Cerebellar nuclear complex (tissue), 1 donor: ENCODE measurements at places on chromosomes 11 and 22.
A peak's percentile ranks its signal among the peaks of the same experiment; 100 is the strongest.

GRCh38 chr22:16964366-16964765 is 43.7 kb downstream of the GAB4 start:
- no peak for DNase-seq

- peak; percentile 24 for DNase-seq
Measured at GRCh38 chr11:33687733-33688479, 12.7 kb downstream of the C11orf91 start.

- DNase-seq: no peak
Measured at GRCh38 chr11:61144511-61145179, 16.6 kb downstream of the VPS37C start.

- DNase-seq: no peak
Measured at GRCh38 chr11:10379022-10379421, 74.1 kb downstream of the ADM start.

GRCh38 chr11:16412525-16413172 is 56.3 kb upstream of the SOX6 start:
- DNase-seq: no peak

GRCh38 chr11:44980533-44981427 is 30.1 kb upstream of the TP53I11 start:
- DNase-seq: no peak

DNA sequence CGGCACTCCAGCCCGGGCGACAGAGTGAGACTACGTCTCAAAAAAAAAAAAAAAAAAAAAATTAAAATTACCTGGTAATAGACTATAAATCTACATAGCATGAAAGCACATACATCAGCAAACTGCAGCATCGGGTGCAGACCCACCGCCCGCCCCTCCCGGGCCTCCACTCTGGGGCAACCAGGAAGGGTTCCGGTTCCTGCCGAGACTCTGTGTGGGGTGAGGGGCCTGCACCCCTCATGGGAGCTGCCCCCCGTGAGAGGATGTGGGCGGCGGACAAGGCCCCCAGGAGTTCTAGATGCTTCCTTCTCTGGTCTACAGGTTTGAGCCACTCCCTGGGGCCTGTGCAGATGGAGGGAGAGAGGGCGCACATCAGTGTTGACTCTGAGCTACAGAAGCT is 9.1 kb downstream of the DRD4 start:
- no peak for DNase-seq

DNA sequence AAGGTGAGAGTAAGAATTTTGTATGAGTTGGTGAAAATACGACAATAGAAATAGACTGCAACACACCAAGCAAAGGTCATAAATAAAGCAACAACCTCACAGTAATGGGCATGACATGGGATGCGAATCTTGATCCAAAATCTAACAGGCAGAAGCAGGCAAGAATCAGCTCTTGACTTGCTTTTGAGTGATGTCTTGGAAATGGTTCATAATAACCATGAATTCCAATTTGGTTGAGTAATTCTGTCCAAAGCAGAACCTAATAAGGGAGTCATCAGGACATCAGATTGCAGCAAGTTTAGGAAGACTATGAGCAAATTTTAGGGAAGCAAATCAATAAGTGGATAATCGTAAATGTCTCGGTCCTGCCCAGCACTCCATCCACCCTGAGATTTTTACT is 224.0 kb upstream of the ISX start:
- no peak for DNase-seq

GRCh38 chr11:130008326-130008725 is 5.7 kb upstream of the PRDM10 start:
- DNase-seq: no peak

GRCh38 chr22:37311761-37312312 is 29.5 kb downstream of the CYTH4 start:
- DNase-seq: no peak

DNA sequence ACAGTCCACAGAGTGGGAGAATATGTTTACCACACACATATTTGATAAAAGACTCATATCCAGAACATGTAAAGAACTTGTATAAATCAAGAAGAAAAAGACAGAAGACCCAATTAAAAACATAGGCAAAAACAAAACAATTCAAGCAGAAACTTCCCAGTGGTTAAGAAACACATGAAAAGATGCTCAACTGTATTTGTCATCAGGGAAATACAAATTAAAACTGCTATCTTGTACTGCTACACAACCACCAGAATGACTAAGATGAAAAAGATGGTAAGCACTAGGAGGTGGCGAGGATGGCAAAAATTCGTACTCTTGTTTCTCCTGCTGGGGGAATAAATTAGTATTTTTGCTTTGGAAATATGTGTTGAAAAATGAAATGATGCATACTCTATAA is 192.3 kb upstream of the C11orf87 start:
- DNase-seq: no peak

DNA sequence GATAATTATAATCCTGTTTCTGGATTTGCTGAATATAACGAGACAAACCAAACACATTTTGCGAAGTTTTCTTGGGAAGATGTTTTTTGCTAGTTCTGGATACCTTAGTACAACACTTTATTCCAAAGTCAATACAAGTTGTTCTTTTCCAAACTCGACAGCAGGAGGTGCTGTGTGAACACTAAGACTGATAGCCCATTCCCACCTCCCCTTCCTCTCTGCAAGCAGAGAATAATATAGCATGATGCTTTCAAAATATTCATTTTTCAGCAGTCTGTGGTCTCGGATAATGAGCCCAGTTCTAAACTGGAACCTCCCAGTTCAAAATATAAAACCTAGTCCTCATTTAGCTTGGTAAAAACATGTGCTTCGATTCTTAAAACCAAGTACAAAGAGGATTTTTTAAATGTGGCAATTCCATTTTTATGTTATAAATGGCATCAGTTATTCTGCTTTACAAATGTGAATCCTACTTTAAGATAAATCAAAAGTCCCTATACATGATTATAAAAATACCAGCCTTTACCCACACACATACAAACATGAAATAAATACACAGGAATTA is 129.1 kb downstream of the DCDC1 start:
- no peak for DNase-seq

GRCh38 chr11:117877120-117877784 is 794 bp upstream of the FXYD6 start:
- DNase-seq: peak; percentile 85

DNA sequence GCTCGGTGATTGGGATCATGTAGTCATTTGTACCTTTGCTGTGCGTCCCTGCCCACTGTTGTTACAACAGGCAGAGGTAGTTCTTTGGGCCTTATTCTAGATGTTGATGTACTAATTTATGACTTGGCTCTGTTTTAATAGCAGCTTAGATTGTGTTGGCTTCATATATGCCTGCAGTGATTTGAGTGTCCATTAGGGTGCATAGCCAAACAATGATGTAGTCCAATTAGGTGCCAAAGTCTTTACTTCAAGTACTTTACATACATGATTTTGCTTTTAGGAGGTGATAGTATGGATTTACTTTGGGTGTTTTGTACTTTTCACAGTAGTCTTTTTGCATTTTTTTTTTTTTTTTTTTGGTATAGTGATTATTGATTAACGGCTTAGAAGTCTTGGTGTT is 46.4 kb downstream of the PPP6R3 start:
- no peak for DNase-seq

- DNase-seq: no peak
Measured at GRCh38 chr11:102306048-102306597, 11.2 kb upstream of the BIRC3 start.
